Thymus (tissue), 14 donors: ENCODE measurements at places on chromosomes 7 and 10. TPM values are rescaled to one million over a fixed set of nuclear protein-coding genes. Genes with fewer than 3 reads are reported as not detected.

DNA sequence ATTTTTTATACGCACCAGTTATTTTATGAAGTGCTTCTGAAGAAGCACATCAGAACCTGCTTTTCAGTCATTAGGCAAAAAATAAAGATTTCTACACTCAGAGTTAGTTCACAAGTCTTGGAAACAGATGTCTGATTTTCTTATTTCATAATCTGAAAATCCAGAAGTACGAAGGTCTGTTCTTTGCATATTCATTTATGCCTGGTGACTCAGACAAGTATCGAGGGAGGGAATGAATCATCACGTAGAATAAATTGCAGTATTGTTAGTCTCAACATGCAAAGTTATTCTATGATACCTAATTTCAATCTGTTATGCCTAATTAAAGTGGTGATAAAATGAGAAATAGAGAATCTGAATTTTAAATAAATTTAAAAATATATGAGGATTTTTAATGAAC lies 113.6 kb upstream of the SEM1 start:
- H3K4me3 ChIP-seq = no peak overlapping the region
- H3K4me1 ChIP-seq = no peaks in the 10 kb centered on the region
- H3K27me3 ChIP-seq = no peaks in the 10 kb centered on the region
- DNase-seq = no peak
- no peaks in the 10 kb centered on the region for H3K36me3 ChIP-seq

DNA sequence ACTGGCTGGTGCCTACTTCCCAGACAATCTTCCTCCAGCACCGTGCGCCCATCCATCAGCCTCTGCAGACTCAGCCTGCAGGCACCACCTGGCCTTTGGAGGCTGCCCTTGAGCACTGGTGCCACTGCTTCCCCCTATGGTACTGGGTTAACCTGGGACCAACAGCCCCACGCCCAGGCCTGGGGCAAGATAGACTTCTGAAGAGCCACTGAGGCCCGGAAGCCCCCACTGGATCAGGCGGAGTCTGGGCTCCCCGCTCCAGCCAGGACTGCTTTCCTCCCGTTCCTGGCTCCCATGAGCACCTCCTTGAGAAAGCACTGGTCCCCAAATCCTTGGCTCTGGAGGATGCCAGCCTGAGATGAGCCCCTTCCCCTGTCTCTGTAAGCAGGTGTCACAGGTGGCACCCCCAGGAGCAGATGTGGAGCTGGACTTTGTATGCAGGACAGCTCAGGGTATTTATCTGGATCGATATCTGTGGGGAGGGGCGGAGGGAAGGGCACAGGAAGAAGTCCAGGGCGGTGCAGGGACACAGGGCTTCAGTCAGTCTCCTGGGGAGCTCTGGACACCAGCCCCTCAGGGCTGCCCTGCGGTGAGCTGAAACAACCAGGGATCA lies 206.5 kb upstream of the PPP2R2D start:
- DNase-seq = no peak
- H3K4me1 ChIP-seq = peaks cover 3% of the 10 kb centered on the region
- no peak overlapping the region for H3K27ac ChIP-seq
- H3K36me3 ChIP-seq = no peaks in the 10 kb centered on the region

Gene BRI3
- 28.8 TPM for total RNA-seq

Gene CADPS2
- 7.4 TPM for total RNA-seq

Gene NUPR2
- total RNA-seq = 0.38 TPM

DNA sequence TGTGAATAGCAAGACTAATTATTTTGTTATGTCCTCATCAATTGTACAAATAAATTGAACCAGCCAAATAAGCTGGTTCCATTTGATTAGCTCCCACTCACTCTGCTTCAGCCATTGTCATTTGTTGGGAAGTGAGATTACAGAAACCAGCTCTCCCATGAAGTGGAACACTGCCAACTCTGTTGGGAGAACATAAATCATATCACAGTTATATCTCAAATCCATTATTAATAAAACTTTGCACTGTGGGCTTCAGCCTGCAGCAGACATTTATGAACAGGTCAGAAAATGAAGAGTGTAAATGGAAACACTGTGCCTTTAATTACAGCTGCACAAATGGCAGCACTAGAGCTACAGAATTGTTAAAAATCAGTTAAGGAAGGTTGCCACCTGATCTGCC lies 46.7 kb upstream of the TEX47 start:
- H3K27ac ChIP-seq = no peak overlapping the region
- no peaks in the 10 kb centered on the region for H3K4me1 ChIP-seq
- no peak for DNase-seq
- no peaks in the 10 kb centered on the region for H3K36me3 ChIP-seq

Gene CPA1
- 0.14 TPM for total RNA-seq

DNA sequence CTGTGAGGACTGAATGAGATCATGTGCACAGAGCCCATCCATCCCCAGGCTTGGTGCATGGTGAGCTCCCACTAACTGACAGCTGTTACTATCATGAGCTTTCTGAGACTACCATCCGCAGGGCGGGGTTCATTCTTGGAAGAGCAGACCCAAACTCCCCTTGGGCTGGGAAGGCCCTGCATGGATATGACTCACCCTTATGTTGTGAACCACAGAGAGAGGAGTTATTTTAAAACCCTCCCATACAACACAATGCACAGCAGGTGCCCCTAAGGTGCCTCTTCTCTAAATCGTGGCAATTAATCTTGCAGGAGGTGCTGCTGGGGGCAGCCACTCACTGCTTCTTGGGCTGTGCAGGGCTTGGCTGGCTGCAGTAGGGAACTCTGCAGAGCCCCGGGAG lies 219.1 kb downstream of the GFRA1 start:
- no peaks in the 10 kb centered on the region for H3K36me3 ChIP-seq
- no peak for DNase-seq
- H3K27ac ChIP-seq = no peak overlapping the region

DNA sequence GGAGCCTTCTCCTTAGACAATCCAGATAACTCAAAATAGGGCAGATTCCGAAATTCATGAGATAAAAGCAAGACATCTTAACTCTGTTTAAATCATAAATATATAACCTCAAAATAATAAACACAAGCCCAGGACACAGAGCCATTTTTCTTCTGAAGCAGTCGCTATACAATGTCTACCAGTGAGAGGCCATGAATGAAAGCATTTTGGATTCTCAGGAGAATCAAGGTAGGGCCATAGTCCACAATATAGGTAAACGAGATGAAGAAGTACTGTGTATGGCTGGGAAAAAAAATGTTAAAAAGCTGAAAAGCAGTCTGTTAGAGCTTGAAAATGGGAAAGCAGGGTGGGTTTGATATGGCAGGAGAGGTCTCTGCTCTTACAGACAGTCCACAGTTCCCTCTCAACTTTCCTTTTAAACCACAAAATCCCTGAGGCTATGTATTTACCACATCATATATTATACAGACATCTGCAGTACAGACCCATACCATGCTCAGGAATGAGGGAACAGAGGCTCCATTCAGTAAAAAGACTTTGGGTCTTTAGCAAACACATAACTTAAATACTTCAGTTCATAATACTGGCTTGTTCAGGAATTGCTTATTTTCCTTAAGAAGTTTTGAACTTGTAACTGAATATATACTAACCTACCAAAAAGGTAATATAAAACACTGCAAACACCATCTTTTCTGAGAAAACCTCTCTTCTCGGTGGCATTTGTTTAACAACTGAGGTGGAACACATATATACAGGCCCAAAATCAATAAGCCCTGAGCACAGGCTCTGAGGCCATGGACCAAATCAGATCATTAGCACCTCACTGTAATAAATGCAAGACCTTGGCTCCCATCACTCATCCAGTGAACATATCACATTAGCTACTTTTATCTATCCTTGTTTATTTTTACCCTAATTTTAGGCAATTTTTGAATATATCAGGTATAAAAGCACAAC lies 109.3 kb downstream of the SORBS1 start:
- no peak overlapping the region for H3K27ac ChIP-seq
- H3K36me3 ChIP-seq = no peaks in the 10 kb centered on the region
- DNase-seq = no peak
- no peaks in the 10 kb centered on the region for H3K27me3 ChIP-seq

- peaks cover 49% of the 10 kb centered on the region for H3K36me3 ChIP-seq
- no peaks in the 10 kb centered on the region for H3K4me1 ChIP-seq
- no peak for DNase-seq
- H3K27ac ChIP-seq = no peak overlapping the region
Measured at GRCh38 chr7:140456551-140457051, 22.7 kb downstream of the MKRN1 start.

Gene MEIG1
- 0.76 TPM for total RNA-seq
